ENCODE measurements at places on chromosomes 12 and 14.

DNA sequence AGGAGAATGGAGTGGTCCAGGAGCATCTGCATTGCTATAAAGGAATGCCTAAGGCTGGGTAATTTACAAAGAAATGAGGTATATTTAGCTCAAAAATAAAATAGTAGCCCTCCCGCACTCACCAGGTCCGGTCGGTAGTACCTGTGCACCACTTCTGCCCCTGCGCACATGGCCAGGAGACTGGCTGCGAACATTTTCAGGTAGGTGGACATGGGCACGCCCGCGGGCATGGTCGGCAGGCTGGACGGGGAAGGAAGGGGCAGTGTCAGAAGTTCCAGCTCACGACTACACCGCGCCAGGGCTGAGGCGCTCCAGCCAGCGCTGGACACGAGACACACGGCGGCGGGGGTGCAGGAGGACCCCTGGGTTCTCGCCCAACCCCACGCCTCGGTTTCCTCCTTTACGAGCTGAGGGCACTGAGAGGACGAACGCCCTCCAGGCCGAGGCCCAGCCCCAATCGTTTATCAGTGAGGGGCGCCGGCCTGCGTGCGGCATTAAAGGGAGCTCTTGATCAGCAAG is 9.1 kb upstream of the TDG start:
- no peak for DNase-seq

DNA sequence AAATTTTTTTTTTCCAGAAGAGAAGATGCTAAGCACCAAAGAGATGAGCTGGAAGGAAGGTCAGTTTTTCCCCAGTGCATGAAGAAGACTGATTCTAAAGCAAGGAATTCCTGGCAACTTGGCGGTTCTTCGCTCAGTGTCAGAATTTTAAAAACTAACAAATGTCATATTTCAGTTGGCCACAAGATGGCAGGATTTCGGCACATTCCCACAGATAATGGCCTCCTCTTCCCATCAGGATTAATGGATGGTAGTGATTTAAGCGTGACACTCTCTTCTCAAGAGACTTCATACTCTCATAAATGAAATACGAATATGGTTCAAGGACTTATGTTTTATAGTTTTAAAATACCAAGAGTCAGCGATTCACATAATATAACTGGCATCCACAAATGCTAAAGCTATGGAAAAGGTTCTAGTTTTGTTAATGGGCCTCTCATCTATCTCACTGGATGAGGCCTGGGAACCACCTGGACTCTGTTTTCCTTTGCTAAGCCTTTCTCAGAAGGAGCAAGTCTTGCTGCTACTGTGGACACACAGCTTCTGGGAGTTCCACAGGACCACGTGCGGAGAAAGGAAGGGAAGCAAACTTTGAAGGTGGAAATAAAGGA is 46.1 kb upstream of the PTPRO start:
- peak; percentile 40 for DNase-seq

- DNase-seq, result no peak
Observed at GRCh38 chr12:58502226-58502625, 418.1 kb downstream of the LRIG3 start.

DNA sequence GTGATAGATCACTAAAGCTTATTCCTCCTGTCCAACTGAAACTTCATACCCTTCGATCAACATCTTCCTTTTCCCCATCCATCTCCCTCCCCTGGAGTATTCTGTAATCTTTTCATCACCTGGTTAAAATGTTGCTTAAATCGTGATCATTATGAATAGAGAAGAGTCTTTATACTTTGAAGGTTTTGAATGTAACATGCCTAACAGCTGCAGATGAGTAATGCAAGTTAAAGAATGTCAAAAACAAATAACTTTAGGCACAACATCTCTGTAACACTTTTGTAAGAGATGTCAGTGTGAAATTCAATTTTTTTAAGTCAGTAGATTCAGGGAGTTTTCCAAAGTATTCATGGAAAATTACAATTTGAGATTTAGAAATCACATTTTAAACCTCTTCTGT is 25.0 kb downstream of the RXYLT1 start:
- DNase-seq, result no peak

DNA sequence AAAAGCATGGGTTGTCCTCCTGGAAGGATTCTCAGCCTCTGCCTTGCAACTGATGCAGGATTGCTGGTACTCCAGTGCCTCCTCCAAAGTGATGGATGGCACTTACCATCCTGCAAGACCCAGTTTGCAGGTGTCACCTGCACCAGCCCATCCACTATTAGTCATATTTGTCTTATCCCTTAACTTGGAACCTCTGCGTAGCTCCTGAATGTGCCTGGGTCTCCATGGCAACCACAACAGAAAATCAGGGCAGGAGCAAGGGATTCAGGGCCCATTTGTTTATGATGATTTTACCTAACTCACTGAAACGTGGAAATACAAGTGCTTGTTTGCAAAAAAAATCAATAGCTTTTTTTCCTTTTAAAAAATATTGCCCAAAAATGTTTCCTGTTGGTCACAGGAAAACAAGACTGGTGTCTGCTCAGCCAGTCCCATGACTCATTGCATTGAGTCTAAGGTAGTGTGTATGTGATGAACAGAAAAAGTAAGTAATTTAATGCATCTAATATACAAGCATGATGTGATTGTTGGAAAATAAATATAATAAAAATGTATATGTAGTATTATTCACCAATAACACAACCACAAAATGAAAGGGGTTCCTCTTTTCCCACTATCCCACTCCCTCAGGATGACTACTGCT is 1196.3 kb upstream of the TMEM132C start:
- no peak for DNase-seq

- peak; percentile 71 for DNase-seq
Observed at GRCh38 chr14:91830777-91831176, 36.6 kb downstream of the TC2N start.

DNA sequence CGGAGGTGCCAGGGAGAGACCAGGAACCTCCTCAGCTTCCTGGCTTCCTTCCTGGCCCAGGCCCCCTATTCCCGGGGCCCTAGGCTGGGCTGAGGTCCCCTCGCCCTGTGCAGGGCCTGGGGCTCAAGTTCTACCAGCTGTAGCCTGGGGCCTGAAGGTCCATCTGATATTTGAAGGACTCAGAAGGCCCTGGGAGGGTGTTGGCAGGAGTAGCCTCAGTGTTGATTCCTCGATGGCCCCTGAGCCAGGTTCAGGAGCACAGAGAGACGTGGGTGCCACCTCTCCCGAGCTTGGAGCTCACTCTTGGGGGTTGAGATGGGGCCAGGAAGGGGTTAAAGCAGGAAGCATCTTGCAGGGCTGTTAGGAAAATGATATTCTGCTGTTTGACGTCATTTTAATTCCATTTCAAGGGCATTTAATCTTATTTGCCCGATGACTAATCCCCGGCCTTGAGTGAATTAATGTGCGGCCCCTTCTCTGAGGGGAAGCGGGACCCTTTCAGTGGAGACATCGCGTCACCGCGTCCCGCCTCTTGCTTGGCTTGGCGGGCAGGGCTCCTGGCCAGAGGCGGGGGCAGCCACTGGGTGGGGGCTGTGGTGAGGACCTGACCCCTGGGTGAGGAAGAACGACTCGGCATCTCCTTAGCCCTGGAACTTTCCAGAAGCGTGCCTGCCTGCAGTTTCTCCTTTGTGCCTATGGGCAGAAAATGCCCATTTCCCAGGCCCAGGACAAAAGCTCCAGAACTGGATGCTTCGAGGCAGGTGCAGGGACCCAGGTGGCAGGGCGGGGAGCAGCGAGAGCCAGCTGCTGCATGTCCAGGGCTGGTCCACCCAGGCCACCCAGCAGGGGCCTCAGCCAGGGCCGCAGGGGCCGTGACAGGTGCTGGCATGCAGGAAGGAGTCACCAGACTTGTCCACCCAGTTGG is 158.3 kb downstream of the KIF26A start:
- DNase-seq, result no peak

GRCh38 chr14:100138082-100138787 is 21.2 kb downstream of the DEGS2 start:
- DNase-seq, result no peak

DNA sequence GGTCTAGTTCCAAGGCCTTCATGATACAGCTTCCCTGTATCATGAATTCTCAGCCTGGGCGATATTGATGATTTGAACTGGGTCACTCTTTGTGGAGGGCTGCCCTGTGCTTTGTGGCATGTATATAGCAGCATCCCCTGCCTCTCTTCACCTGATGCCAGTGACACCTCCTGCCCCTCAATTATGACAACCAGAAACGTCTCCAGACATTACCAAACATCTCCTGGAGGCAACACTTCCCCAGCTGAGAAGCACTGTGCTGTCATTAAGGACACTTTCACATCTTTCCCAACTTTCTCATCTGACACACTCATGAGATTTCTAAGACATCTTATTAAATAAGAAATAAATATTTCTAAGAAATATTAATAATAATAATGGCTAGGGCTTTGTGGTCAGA is 315.3 kb downstream of the BCL11B start:
- no peak for DNase-seq

Measured in NAMALWA (cell line).